ENCODE measurements at places on chromosomes 12 and 14.

DNA sequence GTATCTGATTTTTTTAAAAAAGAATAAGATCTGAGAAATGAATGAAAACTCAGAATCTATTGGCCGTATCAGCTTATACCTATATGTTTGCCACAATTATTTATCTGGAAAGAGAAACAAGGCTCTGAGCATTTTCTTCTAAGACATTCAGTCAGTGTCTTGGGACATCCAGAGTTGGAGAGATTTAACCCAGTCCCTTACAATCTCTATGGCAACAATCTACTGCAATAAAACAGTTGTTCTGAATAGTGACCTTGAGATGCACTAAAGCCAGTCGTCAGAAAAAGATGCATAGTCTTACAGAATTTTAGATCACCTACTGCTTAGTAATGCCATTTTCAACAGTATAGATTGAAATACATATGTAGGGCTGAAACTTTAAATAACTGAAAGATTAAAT lies 52.0 kb upstream of the SOCS2 start:
- DNase-seq: no peak

DNA sequence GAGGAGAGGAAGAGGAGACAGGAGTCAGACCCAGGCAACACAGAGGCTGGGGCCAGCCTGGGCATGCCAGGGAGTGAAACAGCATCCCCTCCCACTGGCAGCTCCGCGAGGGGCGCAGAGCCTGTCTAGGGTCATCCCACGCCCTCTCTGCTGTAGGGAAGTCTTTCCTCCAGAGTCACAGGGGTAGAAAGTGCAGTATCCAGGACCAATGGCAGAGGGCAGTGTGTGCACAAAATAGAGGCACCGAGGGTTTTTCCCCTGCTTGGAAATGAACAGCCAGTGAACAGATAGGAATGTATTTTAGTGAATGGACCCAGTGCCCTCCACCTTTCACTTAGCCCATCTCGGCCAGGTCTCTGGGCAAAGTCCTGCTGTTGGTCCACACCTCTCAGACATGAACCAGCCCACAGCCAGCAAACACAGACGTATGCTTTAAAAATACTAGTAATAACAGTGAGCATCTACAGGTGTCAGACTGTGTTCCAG lies 9.4 kb upstream of the KRT74 start:
- peak; percentile 63 for DNase-seq

DNA sequence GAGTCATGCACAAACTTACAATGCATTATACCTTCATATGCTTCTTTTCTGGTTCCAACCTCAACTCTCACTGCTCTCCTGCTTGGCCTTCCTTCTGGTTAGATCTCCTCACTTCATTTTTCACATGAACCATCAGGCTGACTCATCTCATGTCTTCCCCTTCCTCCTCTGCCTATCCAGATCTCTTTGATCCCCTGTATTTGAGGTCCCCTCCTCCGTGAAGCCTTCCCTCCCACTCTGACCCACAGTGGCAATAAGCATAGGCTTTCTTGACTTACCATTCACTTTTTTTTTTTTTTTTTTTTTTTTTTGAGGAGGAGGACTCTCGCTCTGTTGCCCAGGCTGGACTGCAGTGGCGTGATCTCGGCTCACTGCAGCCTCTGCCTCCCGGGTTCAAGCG lies 14.7 kb upstream of the ASIC1 start:
- DNase-seq: no peak

- DNase-seq: no peak
These were observed 57.2 kb upstream of the SCN8A start for GRCh38 chr12:51533799-51534198.

GRCh38 chr12:105955976-105956375 lies 182.8 kb downstream of the NUAK1 start:
- DNase-seq: no peak

Measured in CD4-positive, alpha-beta T cell treated with Interleukin-6 at 100 ng/mL for 8 hours (primary cell).